Stimulated activated CD8-positive, alpha-beta memory T cell treated with anti-CD3 and anti-CD28 coated beads, Interleukin-7, amount 100 ng/mL, for 1 hour (primary cell): ENCODE measurements at places on chromosomes 3 and 15.

DNA sequence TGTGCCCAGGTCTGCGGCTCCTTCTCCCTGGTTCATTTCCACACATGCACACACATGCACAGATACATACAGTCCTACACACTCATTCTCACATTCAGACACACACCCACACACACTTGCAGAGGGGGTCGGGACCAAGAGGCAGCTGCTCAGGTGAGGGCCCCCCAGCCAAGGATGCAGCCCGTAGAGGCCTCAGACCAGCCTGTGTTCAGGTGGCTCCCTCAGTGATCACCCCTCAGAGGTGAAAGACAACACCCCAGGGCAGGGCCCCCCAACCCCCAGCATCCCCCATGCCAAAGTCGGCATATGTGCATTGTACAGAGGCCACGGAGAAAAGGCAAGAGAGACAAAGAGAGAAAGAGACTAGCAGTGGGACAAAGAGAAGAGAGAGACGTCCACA, 5.9 kb upstream of the CORO2B start:
- no peak for DNase-seq

DNA sequence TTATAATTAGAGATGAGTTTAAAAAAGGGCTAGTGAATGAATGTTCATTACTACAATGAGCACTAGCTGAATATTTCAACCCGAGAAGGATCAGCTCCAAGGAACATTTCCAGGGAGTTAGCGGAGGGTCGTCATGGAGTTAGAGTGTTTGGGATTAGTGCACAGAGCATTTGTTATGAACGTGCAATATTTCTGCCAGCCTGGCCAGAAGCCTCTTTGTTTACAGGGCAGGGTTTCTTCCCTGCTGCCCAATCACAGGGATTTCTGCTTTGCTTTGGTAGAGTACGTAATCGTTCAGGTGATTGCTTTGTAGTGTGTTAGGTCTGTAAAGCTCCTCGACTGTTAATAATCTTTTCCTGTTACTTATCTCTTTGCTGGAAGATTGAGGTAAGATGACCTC, 5.9 kb downstream of the CGNL1 start:
- no peak for DNase-seq

DNA sequence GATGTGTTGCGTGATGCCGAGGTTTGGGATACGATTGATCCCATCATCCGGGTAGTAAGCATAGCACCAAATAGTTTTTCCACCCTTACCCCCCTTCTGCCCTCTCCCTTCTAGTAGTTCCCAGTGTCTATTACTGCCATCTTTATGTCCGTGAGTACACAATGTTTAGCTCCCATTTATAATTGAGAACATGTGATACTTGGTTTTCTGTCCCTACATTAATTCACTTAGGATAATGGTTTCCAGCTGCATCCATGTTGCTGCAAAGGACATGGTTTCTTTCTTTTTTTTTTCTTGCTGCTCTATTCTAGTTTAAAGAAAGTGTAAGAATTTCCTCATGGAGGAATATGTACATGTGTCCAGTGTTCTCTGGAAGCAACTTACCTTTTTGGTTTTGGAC, 51.8 kb downstream of the NSUN3 start:
- no peak for DNase-seq

- DNase-seq, result no peak
These were observed 40.9 kb upstream of the SMAD3 start for GRCh38 chr15:67024314-67024997.

GRCh38 chr3:100072326-100073048, 41.8 kb downstream of the FILIP1L start:
- DNase-seq, result no peak

- DNase-seq, result no peak
These were observed 199.8 kb downstream of the UBE2E2 start for GRCh38 chr3:23402728-23403492.

- no peak for DNase-seq
These were observed 65.4 kb upstream of the DLG1 start for GRCh38 chr3:197363553-197364409.
